ENCODE measurements at places on chromosomes 7 and 10.

GRCh38 chr7:35993113-35993512 is 159.9 kb upstream of the EEPD1 start:
- no peaks in the 10 kb centered on the region for H3K27me3 ChIP-seq
- no peak for DNase-seq
- peaks cover 16% of the 10 kb centered on the region for H3K4me1 ChIP-seq
- H3K36me3 ChIP-seq, result no peaks in the 10 kb centered on the region

DNA sequence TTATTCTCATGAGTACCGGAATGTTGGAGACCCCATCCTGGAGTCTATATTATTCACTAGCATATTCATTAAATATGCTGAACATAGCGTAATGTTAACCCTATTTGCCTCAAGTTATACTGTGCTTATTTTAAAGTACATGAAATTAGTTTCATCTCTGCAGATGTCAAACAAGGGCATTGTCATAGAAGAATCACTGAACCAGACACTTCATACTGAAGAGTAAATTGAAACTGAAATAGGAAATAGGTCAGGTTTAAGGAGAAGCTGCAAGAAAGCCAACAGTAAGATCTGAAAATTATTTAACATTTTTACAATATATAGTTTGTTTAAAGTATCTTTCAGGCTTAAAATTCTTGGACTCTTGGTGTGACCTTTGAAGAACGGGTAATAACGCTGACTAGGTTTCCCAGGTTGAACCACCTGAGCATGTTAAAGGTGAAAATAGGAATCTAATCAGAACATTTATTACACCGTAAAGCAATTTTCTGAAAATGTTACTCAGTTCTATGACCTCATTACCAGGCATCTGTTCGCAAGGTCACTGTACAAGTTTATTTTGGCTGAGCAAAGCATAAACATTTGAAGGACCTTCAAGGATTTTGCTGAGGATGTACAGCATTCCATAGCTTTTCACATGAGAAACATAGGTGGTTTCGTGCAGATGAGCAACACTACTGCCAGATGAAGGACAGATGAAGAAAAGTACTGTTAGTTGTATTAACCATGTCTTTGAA is 82.7 kb downstream of the REEP3 start:
- no peak for DNase-seq
- H3K4me3 ChIP-seq, result no peak overlapping the region
- H3K36me3 ChIP-seq, result peaks cover 8% of the 10 kb centered on the region
- no peaks in the 10 kb centered on the region for H3K4me1 ChIP-seq
- no peak overlapping the region for H3K27ac ChIP-seq
- no peaks in the 10 kb centered on the region for H3K27me3 ChIP-seq

GRCh38 chr10:99689461-99689860 is 30.2 kb downstream of the ENTPD7 start:
- H3K27ac ChIP-seq, result peak overlapping the region; percentile 45
- peaks cover 19% of the 10 kb centered on the region for H3K36me3 ChIP-seq
- no peaks in the 10 kb centered on the region for H3K27me3 ChIP-seq
- no peak overlapping the region for H3K4me3 ChIP-seq

- no peaks in the 10 kb centered on the region for H3K36me3 ChIP-seq
- no peak for DNase-seq
- H3K4me1 ChIP-seq, result peaks cover 6% of the 10 kb centered on the region
- H3K27me3 ChIP-seq, result no peaks in the 10 kb centered on the region
Measured at GRCh38 chr10:57699944-57700343, 567.8 kb downstream of the IPMK start.

GRCh38 chr10:3192856-3193635 is 20.5 kb upstream of the PITRM1 start:
- H3K4me1 ChIP-seq, result peaks cover 7% of the 10 kb centered on the region
- no peaks in the 10 kb centered on the region for H3K36me3 ChIP-seq
- H3K4me3 ChIP-seq, result no peak overlapping the region
- DNase-seq, result no peak

GRCh38 chr7:116569737-116570136 is 44.9 kb downstream of the CAV1 start:
- peaks cover 31% of the 10 kb centered on the region for H3K4me1 ChIP-seq
- no peaks in the 10 kb centered on the region for H3K27me3 ChIP-seq
- peak overlapping the region; percentile 75 for H3K27ac ChIP-seq
- peak; percentile 76 for DNase-seq

DNA sequence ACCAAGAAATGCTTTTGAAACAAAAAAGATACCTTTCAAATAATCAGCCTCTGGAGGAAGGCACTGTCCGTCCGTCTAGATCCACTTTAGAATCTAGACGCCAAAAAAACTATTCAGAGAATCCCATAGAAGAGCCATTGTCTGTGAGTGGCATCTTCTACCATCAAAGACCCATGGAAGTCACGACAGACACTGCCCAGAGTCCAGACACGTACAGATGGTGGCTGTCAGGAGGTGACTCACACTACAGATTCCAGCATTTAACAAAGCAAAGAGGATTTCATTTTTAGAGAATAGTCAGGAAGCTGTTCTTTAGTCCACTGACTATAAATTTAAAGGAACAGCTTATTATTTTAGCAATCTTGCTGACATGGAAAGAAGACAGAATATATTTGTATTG is 11.7 kb downstream of the C1QL3 start:
- H3K36me3 ChIP-seq, result no peaks in the 10 kb centered on the region
- no peak overlapping the region for H3K27ac ChIP-seq
- peaks cover 4% of the 10 kb centered on the region for H3K4me1 ChIP-seq
- no peak overlapping the region for H3K4me3 ChIP-seq

GRCh38 chr7:149791-150636 is 42.4 kb upstream of the FAM20C start:
- no peaks in the 10 kb centered on the region for H3K36me3 ChIP-seq
- no peaks in the 10 kb centered on the region for H3K27me3 ChIP-seq
- peaks cover 11% of the 10 kb centered on the region for H3K4me1 ChIP-seq

- DNase-seq, result no peak
- no peak overlapping the region for H3K4me3 ChIP-seq
- no peaks in the 10 kb centered on the region for H3K36me3 ChIP-seq
- no peaks in the 10 kb centered on the region for H3K4me1 ChIP-seq
- no peaks in the 10 kb centered on the region for H3K27me3 ChIP-seq
Measured at GRCh38 chr10:107067843-107068242, 96.7 kb downstream of the SORCS1 start.

- no peak for DNase-seq
- H3K4me3 ChIP-seq, result no peak overlapping the region
- peaks cover 11% of the 10 kb centered on the region for H3K4me1 ChIP-seq
- H3K27ac ChIP-seq, result no peak overlapping the region
- peaks cover 6% of the 10 kb centered on the region for H3K36me3 ChIP-seq
Measured at GRCh38 chr10:89215511-89215910, 8.4 kb upstream of the CH25H start.

- DNase-seq, result no peak
- H3K27me3 ChIP-seq, result no peaks in the 10 kb centered on the region
- H3K4me1 ChIP-seq, result no peaks in the 10 kb centered on the region
- H3K36me3 ChIP-seq, result no peaks in the 10 kb centered on the region
- H3K4me3 ChIP-seq, result no peak overlapping the region
Measured at GRCh38 chr7:67847092-67847787, 850.6 kb downstream of the TYW1 start.
